CD4-positive, alpha-beta memory T cell (primary cell): ENCODE measurements at places on chromosomes 7 and 10.

DNA sequence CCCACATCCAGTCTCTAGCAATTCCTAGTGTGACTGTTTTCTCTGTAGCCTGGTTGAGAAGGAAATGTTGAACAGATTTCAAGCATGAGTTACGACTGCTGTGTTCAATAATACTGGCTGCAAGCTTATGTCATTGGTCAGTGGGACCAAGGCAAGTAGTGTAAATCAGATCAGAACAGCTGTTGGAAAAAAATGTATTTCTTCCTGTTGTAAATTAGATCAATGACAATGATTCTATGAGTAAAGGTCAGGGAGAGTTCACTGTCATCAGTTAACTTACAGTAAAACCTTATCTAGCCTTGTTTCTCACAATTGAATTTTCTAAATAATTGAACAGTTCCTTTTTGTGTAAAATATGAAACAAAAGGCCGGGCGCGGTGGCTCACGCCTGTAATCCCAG is 6.7 kb downstream of the OTUD1 start:
- DNase-seq = no peak

- DNase-seq = no peak
Observed at GRCh38 chr7:133572843-133573242, 320.0 kb downstream of the EXOC4 start.

GRCh38 chr10:91313796-91314485 is 93.5 kb downstream of the PCGF5 start:
- DNase-seq = no peak

DNA sequence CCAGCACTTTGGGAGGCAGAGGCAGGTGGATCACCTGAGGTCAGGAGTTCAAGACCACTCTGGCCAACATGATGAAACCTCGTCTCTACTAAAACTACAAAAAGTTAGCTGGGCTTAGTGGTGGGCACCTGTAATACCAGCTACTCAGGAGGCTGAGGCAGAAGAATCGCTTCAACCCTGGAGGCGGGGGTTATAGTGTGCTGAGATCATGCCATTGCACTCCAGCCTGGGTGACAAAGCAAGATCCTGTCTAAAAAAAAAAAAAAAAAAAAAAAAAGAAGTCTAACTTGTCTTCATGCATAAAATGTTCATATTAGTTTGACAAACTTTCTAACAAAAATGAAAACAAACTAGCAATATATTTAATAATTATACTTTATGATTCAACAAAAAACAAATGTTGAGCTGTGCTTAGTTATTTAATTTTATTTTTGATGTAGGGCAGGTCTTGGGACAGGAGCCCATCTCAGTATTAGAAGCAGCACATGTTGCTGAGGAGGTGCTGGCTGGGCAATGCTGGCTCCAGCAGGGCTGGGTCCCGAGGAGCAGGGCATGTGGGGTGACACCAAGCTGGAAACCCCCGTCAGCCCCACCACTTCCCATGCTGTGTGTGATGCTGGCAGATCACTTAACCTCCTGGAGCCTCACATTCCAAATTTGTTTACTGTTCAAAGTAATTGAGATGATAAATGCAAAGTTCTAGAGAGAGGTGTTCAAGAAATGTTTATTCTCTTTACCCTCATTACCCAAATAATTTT is 335.3 kb upstream of the KLF6 start:
- DNase-seq = peak; percentile 61
